Kidney epithelial cell (primary cell): ENCODE measurements at places on chromosomes 2 and 18.

DNA sequence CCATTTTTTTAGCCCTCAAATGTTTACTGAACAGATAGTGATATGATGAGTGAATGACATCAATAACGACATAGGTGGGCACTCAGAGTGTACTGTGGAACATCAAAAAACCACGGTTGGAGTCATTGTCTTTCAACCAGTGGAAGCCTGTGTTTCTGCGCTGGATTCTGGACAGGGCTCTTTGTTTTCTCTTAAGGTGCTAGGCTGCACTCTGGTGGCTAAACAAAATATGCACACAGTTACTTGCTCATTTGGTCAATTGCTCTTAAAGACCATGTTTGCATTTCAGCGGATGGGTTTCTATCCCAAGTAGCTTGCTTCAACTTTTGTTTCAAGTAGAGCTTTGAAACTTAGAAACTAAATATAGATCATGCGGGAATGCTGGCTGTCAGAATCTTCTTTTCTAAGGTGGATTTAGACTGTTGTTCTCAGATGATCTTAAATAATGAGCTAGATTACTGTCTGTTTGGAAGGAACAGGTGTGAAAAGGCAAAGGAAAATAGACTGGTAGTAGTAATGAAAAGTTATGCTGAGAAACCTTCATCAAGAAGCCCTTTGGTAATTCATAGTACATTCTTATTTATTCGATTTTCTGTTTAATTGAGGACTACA, 48.5 kb upstream of the LYPD6B start:
- DNase-seq, result peak; percentile 50

DNA sequence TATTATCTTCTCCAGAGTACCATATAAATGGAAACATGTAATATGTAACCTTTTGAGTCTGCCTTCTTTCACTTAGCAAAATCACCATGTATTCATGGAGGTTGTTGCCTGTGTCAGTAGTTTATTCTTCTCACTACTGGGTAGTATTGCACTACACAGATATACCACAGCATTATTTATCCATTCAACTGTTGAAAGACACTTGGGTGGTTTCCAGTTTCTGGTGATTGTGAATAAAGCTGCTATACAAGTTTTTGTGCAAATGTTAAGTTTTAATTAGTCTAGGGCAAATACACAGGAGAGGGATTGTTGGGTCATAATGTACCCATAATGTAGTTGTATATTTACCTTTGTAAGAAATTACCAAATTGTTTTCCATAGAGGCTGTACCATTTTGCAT, 29.6 kb upstream of the RPRD1A start:
- DNase-seq, result no peak

- no peak for DNase-seq
These were observed 2.4 kb downstream of the DCDC2C start for GRCh38 chr2:3705782-3706181.

GRCh38 chr18:68848242-68848641, 50.4 kb downstream of the CCDC102B start:
- no peak for DNase-seq

- no peak for DNase-seq
These were observed 466.1 kb upstream of the MC4R start for GRCh38 chr18:60838677-60839076.

DNA sequence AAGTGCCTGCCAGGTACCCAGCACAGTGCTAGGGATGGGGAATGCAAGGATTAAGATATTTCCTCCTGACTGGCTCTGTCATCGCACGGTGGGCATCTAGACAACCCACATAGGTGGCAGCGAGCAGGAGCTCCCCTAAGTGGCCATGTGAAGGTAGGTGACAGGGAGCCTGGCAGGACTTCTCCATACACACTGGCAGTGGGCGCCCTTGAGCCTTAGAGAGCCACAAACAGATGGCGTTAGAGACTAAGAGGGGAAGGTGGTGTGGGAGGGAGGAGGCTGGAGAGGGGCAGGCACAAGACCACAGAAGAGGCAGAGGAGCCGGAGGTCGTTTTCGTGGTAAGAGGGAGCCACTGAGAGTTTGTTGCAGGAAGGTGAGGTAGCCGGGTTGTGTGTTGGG, 15.2 kb downstream of the PRELID3A start:
- DNase-seq, result no peak
